AG04450 (cell line): ENCODE measurements at places on chromosomes 16 and 17.
A peak's percentile ranks its signal among the peaks of the same experiment; 100 is the strongest.

DNA sequence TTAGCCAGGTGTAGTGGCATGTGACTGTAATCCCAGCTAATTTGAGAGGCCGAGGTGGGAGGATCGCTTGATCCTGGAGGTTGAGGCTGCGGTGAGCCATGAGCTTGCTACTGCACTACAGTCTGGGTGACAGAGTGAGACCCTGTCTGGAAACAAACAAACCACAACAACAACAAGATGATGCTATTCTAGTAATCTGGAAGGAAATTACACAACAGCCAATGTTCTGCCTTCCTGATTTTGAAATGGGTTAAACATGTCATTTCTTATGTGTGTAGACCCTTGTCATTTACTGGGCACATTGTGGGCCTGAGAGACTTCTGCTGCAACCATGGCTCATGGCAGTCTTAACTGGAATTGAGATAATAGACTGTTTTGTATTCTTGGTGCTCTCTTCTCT lies 5.9 kb downstream of the COQ7 start:
- DNase-seq, result no peak

DNA sequence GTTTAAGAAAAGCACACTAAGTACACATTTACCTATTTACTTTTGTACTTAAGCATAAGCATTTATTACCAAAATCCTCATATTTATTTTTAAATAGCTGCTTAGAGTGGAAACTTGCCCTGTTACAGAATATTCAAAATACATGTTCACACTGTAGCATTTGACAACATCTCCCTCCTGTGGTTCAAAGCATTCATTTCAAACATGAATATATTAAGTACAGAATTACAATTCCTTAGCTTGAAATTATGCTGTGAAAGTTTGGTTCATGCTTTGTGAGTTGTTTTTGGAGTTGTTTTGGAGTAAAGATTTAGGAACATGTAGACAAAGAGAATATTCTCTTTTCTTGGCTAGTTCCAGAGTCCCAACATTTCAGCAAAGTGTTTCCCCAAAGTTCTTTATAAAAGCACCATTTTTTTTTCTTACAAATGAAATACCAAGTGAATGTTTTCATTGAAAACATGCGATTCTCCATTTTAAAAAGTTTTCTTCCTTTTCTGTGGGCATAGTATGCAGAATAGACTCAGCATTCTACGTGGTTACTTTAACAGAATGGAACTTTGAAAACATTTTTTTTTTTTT lies 33.2 kb downstream of the TUBD1 start:
- DNase-seq, result no peak

DNA sequence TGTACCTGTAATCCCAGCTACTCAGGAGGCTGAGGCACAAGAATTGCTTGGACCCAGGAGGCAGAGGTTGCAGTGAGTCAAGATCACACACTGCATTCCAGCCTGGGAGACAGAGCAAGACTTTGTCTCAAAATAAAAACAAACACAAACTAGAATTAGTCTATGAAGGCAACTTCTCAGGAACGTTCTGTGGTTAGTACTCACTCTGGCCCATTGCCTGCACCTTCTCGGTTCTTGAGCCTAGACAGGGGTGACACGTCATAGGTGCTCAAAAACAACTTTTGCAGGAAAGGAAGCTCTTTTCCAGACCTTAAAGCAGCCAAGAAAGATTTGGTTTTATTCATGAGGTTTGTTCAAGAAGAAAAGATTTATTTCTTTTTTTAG lies 22.3 kb upstream of the CNOT1 start:
- no peak for DNase-seq

GRCh38 chr16:30458561-30459394 lies 13.1 kb upstream of the SEPHS2 start:
- no peak for DNase-seq

GRCh38 chr17:43741636-43742035 lies 17.0 kb downstream of the SOST start:
- no peak for DNase-seq

GRCh38 chr17:70137451-70138230 lies 31.7 kb upstream of the KCNJ2 start:
- peak; percentile 93 for DNase-seq

- no peak for DNase-seq
Measured at GRCh38 chr16:84471966-84472365, 32.5 kb downstream of the MEAK7 start.

GRCh38 chr16:28863929-28864793 lies 518 bp downstream of the SH2B1 start:
- no peak for DNase-seq

GRCh38 chr16:83912519-83913244 lies 13.8 kb downstream of the MLYCD start:
- DNase-seq, result no peak

DNA sequence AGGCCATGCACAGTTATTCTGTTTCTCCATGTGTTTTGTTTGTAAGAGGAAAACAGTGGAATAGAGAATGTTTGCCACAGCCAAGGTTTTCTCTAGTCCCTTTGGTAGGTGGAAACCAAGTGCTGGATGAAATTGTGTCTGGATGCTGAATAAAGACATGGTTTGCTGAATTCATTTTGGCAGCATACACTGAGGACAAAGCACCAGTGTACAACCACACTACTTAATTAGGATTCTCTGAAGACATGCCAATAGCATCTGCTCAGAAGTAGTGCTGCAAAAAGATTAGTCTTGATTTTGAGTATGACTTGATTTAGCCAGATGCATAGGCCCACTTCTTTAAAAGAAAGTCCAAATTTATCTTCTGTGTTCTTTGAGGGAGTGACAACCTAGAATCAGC lies 230.5 kb upstream of the CACNG5 start:
- no peak for DNase-seq

- DNase-seq, result no peak
Measured at GRCh38 chr16:54418903-54419302, 132.3 kb upstream of the IRX3 start.

DNA sequence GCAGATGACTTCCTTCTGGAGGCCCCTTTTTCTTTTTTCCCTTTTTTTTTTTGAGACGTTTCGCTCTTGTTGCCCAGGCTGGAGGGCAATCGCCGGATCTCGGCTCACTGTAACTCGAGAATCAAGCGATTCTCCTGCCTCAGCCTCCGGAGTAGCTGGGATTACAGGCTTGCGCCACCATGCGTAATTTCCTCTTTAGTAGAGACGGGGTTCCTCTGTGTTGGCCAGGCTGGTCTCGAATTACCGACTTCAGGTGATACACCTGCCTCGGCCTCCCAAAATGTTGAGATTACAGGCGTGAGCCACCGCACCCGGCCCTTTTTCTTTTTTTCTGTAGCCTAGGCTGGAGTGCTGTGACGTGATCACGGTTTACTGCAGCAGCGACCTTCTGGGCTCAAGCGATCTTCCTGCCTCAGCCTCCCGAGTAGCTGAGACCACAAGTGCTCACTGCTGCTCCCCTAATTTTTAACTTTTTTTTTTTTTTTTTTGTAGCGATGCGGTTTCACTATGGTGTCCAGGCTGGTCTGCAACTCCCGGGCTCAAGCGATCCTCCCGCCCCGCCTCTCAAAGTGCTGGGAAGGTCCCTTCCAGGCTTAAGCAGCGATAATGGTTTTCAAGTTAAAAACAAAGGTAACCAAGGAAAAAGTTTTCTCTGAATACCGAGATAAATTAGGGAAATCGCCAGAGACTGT lies 956 bp upstream of the IST1 start:
- DNase-seq, result no peak

GRCh38 chr17:58528443-58528842 lies 14.0 kb upstream of the MTMR4 start:
- no peak for DNase-seq

- peak; percentile 76 for DNase-seq
Measured at GRCh38 chr17:19958023-19958422, 19.6 kb downstream of the AKAP10 start.

- DNase-seq, result no peak
Measured at GRCh38 chr16:14241631-14242030, 170.5 kb downstream of the MRTFB start.

DNA sequence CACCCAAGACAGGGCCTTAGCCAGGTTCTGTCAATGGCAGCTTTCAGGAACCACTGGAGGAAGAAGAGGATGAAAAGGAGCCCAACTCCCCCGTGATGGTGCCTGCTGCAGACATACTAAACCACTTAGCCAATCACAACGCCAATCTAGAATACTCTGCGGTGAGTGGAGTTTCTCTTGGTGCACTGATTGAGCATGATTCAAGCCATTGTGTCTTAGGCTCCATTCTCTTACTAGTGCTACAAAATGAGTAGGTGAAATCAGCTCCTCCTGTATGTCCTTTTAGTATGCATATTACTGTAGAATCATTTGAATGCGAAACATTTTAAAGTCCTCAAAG lies 1.4 kb downstream of the SETD6 start:
- DNase-seq, result no peak

- no peak for DNase-seq
Measured at GRCh38 chr16:4718466-4718865, 15.6 kb downstream of the ANKS3 start.
